ENCODE measurements at places on chromosomes 1 and 21.

DNA sequence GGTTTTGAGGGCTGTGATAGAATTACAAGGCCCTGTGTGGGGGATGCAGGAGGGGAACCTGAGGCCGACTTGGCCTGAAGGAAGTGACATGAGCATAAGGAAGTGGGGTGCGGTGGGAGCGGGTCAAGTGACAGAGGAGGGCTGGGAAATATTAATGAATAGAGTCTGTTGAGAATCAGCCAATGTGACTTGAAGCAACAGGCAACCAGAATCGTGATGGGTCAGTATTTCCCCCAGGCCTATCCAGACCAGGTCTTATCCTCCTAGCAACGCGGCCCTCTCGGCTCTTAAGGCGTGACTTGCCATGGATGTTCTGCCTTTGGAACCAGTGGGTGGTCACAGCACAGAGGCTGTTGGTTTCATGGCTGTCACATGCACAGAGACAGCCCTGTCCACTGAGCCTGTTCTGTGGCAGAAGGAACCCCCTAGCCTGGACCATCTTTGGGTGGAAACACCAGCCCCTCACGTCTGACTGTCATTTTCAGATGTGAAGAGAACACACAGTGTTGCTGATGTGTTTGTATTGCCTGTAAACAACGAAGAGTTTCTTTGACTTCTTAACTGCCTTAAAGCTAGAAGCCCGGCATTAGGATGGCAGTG lies 468.8 kb downstream of the CAMTA1 start:
- DNase-seq, result no peak

DNA sequence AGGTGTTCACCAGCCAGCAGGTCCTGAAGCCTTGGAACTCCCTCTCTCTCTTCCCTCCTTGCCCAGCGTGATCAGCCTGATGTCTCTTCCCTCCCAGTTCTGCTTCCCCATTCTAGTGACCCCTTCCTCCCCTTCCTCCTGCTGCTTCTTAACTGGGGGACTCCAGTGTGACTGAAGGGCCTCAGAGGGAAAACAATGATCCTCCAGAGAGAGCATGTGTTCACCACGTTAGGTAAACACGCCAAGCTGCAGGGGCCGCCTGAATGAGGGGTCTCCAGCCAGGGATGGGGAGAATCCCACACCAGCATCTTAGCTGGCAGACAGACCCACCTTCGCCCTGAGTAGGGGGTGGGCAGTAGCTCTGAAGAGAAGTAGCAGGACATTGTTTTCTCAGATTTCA lies 124.8 kb downstream of the TMEM53 start:
- no peak for DNase-seq

GRCh38 chr21:41876396-41876795 lies 2.7 kb downstream of the PRDM15 start:
- DNase-seq, result no peak

GRCh38 chr1:227889047-227889862 lies 58.5 kb downstream of the WNT9A start:
- peak; percentile 43 for DNase-seq

DNA sequence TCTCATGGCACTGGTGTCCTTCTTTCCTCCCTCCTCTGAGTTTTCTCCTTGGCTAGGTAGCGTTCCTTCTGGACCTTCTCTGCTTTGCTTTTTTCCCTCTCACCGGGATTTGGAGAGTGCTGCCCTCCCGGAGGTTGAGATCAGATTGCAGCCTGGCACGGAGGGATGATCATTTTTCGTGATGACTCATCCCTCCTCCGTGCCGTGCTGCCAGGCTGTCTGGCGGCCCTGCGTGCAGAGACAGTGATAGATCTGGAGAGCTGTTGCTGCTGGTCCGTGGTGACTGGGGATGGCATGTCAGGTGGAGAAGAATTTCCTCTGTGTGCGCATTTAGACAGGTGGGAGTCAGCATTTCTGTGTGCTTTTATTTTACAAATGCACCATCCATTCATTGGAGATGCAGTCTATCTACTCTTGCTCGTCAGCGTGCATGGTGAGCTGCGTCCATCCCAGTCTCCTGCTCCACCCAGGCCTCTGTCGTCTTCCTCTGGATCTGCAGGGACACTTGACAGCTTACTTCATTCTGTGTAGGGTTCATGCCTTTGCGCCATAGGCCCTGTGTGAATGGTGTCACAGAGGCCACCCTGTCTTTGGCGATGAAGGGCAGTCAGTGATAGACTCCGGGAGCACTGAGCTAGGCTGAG lies 104.4 kb downstream of the PCBP3 start:
- DNase-seq, result peak; percentile 86
